ENCODE measurements at places on chromosomes 1 and 21.

- no peak for DNase-seq
These were observed 33.4 kb upstream of the XPR1 start for GRCh38 chr1:180598333-180598974.

GRCh38 chr21:40851749-40852148 is 4.8 kb upstream of the DSCAM start:
- no peak for DNase-seq

DNA sequence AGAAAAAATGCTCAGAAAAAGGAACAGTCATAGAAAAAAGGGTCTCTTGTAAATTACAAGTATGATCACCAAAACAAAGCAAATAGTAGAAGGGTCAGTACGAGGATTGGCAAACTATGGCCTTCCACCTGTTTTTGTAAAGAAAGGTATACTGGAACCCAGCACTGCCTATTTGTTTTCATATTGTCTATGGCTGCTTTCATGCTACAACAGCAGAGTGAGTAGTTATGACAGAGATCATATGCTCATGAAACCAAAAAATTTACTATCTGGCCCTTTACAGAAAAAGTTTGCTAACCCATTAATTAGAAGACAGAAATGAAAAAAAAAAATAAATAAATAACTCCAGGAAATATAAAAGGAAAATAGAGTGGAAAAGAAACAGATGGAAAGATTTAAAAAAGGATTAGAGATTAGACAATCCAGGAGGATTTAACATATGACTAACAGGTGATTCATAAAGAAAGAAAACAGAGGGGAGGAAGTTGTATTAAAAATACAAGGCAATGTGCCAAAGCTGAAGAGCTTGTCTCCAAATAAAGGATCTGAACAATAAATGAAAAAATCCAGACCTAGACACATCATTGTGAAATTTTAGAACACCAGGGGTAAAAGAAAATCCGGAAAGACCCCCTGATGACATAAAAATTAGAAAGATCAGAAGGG is 108.5 kb upstream of the SERTAD4 start:
- DNase-seq: peak; percentile 54

GRCh38 chr1:79037085-79037484 is 30.6 kb upstream of the ADGRL4 start:
- no peak for DNase-seq

DNA sequence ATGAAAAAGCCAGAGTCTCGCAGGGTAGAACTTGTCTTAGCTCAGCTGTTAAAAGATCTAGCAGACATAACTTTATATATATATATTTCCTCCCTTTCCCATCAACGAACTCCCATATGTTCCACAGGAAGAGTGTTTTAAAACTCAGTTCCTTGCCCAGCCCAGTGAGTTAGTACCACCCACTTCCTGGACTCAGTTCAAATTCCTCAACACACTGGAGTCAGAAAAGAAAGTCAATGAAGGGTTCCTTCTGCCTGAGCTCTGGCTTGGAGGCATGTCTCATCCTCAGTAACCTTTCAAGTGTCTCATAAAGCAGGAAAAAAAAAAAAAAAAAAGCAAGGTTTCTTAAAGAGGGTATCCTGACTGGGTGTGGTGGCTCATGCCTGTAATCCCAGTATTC is 15.6 kb downstream of the TPM3 start:
- no peak for DNase-seq

GRCh38 chr1:99646868-99647267 is 955 bp downstream of the PALMD start:
- no peak for DNase-seq

GRCh38 chr1:36024847-36025246 is 59.0 kb upstream of the TEKT2 start:
- no peak for DNase-seq

- no peak for DNase-seq
These were observed 16.3 kb downstream of the C1orf115 start for GRCh38 chr1:220706480-220706879.

DNA sequence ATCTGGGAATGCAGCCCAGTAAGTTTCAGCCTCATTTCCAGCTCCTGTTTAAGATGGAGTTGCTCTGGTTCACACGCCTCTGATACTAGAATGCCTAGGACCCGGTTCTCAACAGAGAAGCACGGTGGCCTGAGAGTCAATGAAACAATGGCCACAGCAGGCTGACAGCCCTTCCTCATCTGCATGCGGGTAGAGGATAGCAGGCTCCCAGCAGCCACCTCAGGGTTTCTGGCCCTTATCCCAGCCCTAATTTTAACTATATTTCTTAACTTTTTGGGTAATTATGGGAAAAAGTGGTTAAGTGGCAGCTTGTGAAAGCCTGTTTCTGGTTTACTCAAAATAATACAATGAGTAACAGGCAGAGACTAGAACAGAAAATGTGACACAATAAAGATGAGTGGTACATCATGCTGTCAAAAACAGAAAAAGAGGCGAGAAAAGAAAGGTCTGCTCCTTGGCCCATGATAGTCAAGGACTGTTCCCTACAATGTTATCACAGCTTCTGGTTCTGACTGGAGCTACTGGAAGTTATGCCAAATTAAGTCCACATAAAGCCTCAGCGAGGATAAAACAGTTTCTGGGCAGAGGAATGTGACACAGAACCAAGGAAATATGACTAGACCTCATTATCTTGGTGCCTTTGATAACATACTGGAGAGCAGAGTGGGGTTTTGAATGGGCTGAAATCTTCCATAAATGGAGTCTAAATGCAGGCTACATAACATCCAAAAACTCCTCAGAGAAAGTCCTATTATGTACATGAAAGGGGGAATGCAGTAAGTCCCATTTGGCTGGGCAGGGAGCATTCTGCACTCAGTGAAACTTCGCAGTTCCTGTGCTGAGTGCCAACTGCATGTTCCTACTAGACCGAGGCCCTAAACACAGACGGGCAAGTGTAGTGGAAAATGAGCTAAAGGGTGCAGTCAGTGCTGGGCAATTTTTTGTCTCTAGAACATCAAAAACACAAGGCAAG is 92.1 kb downstream of the NIBAN1 start:
- no peak for DNase-seq

GRCh38 chr1:81681601-81682266 is 119.0 kb upstream of the ADGRL2 start:
- no peak for DNase-seq

DNA sequence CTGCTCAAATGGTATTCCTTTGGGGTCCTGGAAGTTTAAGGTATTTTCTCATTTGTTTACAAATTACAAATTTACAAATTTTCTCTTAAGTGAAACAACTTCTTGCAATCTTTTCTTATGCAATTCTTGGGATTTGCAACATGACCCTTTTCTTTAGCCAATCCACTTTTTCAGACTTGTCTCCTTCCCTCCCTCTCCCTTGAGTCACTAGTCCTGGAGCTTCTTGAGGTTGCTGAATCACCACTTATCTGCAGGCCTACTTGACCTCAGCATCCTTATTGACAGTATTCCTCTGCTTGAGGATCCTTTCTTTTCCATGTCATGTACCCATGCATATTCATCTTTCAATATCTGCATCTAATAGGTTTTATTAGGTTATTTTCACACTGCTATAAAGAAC is 302.8 kb upstream of the ADAMTS5 start:
- no peak for DNase-seq

DNA sequence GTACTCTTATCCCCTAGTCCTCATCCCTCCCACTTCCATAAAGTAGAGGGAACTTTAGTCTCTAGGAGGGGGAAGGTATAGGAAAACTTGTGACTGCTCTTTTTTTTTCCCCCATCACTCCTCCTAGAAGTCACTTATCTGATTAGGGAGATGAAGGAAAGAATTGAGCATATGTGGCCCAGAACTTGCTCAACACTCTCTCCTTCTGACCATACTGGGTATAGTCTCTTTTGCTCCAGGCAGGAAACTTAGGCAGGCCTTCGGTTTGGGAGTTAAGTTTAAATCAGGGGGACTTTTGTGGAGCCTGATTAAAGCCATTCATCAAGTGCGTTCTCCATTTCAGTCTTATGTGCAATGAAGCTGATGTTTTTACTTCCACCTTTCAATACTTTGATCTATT is 5.8 kb downstream of the UBE2U start:
- no peak for DNase-seq
